Cerebellar nuclear complex (tissue), 1 donor: ENCODE measurements at places on chromosomes 7 and 10.

- DNase-seq = no peak
These were observed 57.7 kb downstream of the MAD1L1 start for GRCh38 chr7:2175091-2175490.

DNA sequence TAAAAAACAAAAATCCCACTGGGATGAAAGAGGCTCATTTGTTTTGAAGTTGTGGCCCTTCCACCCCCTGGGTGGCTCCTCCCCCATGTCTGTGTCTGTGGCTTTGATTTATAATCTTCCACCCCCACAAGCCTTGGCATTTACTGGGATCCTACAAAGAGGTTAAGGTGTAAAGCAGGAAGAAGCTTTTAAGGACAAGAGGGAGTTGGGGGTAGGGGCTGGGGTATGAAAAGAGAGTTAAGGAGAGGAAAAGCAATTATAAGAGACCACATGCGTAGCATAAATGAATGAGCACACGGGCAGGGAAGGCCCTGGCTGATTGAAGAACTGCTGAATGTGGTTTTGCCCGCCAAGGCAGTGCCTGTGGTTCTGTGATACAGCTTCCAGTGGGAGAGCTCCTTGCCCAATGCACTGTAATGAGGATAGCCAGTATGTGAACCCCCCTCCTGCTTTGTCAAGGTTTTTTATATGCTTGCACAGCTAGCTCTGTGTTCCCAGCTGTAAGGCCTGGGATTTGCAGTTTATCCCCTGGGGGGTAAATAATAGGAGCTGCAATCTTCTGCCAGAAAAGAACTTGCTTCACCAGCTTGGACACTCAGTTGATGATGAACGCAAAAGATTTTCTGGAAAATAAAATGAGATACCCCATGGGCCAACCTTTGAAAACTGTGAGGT lies 34.7 kb upstream of the KMT2E start:
- no peak for DNase-seq

DNA sequence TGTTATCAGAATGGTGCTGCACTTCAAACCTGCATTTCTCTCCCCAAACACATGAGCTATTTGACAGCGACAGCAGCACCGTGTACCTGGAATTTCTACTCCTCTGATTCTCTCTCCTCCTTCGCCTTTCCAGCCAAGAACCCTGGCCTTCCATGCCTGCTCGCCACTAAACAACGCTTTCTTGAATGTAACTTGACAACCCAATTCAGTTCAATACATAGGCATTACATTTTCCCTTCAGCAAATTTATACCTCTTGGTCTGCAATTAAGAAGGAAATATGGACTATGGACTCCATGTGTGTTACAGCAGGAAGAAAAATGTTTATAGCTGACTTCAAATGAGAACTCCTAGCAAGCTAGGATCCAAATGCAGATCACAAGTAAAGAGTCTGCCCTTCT lies 162.6 kb upstream of the AUTS2 start:
- DNase-seq = no peak

- DNase-seq = no peak
These were observed 137.1 kb downstream of the BMPER start for GRCh38 chr7:34042406-34042805.

GRCh38 chr7:80379034-80379982 lies 132.6 kb downstream of the GNAT3 start:
- no peak for DNase-seq

GRCh38 chr7:17046666-17047065 lies 164.9 kb upstream of the AGR3 start:
- DNase-seq = no peak

DNA sequence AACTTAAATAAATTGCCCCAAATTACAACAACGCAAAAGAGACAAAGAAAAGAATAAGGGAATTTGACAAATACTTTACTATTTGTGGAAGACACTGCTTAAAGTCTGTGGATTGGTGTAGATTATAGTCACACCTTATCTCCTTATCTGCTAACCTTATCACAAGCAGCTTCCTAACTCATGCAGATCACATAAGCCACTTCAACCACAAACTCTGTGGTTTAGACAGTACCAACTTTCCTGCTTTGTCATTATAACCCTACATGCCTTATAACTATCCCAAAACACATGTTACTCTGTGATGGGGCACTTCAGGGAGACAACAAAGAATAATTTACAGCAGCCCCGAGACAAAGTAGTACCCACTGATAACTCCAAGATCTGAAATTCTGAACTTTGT lies 41.5 kb upstream of the PPP3CB start:
- no peak for DNase-seq

- DNase-seq = no peak
These were observed 10.9 kb upstream of the CYP3A4 start for GRCh38 chr7:99794585-99795502.

GRCh38 chr7:88881136-88881535 lies 85.6 kb upstream of the TEX47 start:
- DNase-seq = no peak

- no peak for DNase-seq
These were observed 176.4 kb downstream of the ZNF248 start for GRCh38 chr10:37680716-37681616.

DNA sequence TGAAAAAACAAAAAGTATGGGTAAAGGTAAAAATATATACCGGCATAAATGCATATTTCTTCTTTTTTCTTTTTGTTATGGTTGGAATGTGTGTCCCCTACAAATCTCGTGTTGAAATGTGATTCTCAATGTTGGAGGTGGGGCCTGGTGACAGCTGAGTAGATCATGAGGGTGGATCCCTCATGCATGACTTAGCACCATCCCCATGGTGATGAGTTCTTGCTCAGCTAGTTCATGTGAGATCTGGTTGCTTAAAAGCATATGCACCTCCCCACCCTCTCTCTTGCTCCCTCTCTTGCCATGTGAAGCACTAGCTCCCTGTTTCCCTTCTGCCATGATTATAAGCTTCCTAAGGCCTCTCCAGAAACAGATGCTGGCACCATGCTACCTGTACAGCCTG lies 93.3 kb downstream of the HYCC1 start:
- no peak for DNase-seq

GRCh38 chr10:24762161-24762924 lies 38.7 kb upstream of the ARHGAP21 start:
- DNase-seq = no peak

- DNase-seq = no peak
These were observed 64.7 kb downstream of the MKX start for GRCh38 chr10:27680691-27681605.

DNA sequence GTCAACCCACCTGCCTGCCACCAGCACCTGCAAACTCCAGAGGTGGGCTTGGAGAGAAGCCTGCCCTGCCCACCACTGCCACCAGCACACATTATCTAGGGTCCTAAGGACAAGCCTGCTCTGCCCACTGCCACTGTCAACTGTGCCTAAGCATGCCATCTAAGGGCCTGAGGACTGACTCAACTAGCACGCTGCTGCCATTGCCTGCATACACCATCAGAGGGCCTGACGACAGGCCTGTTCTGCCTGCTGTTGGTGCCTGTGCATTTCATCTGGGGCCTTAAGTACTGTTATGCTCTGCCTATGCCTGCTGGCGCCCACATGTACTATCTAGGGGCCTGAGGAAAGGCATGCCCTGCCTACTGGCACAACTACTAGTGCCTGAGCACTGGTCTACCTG lies 27.0 kb upstream of the LRRD1 start:
- DNase-seq = no peak

DNA sequence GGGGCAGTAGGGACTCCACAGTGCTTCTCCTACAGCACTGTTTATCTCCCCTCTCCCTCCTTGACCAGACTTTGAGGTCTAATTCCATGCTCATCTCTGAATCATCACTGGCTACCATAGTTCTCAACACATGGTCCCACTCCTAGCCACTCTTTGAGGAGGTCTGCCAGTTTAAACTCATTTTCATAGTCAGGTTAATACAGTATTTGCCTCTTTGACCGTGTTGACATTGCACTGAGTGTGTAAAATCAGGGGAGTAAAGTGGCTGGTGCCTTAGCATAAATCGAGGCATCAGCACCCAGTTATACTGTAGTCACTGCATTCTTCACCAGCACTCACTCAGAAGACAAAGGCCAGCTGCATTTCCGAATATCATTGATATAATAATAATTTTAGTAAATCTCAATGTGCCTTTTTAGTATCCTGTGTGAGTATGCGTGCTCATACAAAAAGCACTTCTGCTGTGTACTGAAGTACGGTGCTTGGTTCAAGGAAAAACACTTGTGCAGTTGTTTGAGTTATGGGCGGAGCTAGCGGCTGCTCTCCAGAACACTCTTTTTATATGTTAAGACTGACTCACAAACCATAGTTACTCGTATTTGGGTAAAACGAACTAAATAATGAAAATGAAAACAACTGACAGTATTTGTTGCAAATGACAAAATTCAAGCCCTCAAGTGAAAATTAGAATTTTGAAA lies 89.7 kb downstream of the GALNT11 start:
- DNase-seq = no peak

- no peak for DNase-seq
These were observed 634 bp downstream of the EZH2 start for GRCh38 chr7:148883266-148884048.

- DNase-seq = no peak
These were observed 4.2 kb downstream of the NRBF2 start for GRCh38 chr10:63137306-63137705.

DNA sequence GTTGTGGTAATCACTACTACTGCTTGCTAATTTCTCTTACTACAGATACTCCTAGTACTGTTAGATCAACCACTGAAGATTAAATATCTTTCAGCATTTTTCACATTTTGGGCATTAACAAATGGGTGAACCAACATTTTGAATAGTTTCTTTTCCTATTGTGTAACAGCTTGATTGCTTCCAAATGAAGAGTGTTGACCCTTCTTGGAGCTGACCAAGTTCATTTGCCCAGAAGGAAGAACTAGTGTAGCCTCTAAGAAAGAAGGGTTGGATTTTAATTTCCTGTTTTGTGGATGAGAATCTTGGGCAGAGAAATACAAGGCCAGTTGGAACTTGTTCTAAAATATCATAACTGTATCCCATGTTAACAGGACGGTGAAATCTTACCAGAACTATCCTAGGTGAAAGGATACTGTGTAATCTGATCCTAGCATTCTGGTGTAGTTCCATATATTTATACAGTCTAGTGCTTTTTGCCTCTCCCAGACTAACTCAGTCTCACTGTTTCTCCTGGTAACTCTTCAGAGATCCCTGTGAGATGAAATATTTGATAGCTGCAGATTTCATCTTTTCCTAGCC lies 37.3 kb downstream of the SND1 start:
- no peak for DNase-seq

DNA sequence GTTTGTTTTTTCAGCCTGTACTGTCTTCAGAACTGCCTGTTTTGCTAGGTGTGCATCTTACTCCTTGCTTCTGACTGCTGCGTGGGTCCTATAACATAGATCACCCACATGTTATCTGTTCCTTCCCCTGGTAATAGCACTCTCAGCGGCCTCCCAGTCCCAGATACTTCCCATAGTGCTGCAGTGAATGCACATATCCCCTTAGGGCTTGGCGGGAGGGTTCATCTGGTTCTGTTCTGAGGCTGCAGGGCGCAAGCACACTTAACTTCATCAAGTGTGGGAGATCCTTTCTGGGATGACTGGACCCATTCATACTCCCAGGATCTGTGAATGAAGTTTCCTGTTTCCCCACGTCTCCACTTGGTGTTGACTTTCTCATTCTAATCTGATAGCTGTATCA lies 90.7 kb downstream of the CELF2 start:
- DNase-seq = no peak

DNA sequence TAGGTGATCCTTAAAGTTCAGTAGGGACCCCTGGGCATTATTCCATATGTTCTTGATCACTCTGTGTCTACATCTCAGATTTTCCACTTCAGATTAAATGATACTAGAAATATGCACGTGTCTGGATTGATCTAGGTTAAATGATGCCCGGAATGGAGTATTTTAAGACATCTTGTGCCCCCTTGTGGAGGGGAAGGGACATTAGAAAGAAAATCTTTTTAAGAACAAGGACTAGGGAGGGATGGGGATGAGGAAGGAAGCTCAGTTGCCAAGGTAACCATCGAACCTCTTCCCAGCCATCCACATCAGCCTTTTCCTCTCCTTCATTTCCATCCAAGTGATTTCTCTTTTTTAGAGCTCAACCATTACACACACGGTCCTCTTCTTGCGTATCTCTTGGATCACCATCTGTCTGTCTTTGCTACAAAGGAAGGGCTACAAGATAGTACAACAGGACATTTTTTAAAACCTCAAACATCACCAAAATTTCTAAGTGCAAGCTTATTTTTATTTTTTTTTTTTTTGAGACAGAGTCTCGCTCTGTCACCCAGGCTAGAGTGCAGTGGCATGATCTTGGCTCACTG lies 40.5 kb downstream of the PRSS2 start:
- no peak for DNase-seq

DNA sequence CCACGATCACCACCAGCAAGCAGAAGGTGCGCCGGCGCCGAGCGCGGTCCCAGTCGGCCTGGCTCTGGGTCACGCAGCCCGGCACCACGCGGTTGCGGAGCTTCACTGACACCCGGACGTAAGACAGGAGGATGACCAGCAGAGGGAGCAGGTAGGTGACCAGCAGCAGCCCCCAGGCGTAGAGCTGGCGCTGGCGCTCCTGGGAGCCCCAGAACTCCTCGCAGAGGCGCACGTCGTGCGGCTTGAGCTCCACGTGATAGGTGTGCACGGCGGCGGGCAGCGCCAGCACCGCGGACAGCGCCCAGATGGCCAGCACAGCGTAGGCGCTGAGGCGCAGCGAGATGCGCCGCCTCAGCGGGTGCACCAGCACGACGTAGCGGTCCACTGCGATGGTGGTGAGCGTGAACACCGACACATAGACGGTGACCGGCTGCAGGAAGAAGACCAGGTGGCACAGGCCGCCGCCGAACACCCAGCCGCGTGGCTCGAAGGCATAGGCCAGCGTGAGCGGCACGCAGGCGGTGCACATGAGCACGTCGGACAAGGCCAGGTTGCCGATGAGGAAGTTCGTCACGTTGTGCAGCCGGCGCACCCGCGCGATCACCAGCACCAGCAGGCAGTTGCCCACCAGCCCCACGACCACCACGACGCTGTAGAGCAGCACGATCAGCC lies 920 bp downstream of the PRLHR start:
- no peak for DNase-seq

DNA sequence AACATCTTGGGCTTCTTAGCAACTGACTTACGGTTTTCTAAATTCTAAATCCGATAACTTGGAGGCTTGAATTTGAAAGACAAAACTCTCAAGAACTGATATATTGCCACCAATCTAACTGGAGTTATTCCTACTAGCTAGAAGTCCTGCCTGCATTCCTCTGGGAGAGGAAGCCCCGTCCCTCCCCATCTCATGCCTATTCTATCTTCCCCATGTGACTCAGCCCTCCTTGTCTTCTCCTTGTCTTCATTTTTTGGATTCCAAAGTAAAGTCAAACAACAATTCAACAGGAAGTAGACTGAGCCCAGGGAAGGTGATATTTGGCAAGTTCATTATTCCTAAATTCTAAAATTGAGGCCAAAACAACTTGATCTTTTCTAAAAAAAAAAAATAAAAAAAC lies 587.7 kb downstream of the KCNMA1 start:
- DNase-seq = no peak

GRCh38 chr7:55441774-55442522 lies 76.8 kb downstream of the LANCL2 start:
- no peak for DNase-seq
